ENCODE measurements at places on chromosomes 12 and 14.
A peak's percentile ranks its signal among the peaks of the same experiment; 100 is the strongest.

DNA sequence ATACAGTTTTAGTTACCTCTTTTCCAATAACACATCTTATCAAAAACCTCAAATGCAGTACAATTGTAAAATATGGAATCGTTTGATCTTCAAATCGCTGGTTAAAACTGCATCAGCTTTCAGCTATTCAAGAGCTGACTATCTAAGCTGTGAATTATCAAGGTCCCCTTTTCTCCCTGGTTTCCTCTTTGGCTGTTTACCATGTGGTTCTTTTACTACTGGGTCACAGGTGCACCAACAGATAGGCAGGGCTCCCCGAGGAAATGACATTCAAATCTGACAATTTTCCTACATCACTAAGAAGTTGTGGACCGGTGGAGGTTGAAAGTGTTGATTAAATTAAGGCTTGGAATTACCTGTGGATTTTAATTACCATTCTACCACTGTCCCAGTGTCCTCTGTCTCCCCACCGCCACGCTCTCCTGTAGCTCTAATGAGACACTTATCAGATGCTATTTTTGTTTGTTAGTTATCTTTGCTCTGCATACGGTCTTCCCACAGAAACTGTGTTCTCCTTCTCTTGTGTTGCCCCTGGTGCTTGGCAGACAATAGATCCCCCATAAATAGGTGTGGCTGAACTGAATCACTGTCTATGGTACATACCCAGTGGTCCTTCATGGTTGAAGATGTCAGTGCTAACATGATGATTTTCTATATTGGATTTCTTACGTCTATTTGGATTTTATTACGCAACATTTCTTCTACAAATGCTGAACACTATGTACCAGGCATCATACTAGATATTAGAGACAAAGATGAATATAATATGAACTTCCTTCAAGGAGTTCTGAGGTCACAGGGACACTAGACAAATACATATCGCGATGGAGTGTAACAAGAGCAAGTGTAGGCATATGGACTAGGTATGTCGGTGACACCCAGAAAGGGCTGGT lies 20.9 kb upstream of the PLXNC1 start:
- no peak for DNase-seq

DNA sequence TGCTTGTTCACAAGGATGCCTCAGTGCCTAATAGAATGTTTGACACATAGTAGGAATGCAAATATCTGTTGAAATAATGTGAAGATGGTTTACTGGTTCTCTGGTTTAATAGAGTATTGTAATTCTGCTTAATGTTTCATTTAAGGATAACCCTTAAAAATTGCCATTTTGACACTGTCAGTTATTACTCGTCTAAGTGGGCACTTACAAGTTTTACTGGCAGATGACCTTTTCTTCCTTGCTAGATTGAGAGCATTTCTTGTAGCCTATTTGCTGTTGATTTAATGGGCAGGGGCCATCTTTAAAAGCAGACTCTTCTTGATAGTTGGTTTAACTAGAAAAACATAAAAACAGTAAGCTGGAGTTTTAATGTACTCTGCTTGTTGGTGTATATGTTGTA lies 1.9 kb downstream of the TMEM263 start:
- DNase-seq = no peak

DNA sequence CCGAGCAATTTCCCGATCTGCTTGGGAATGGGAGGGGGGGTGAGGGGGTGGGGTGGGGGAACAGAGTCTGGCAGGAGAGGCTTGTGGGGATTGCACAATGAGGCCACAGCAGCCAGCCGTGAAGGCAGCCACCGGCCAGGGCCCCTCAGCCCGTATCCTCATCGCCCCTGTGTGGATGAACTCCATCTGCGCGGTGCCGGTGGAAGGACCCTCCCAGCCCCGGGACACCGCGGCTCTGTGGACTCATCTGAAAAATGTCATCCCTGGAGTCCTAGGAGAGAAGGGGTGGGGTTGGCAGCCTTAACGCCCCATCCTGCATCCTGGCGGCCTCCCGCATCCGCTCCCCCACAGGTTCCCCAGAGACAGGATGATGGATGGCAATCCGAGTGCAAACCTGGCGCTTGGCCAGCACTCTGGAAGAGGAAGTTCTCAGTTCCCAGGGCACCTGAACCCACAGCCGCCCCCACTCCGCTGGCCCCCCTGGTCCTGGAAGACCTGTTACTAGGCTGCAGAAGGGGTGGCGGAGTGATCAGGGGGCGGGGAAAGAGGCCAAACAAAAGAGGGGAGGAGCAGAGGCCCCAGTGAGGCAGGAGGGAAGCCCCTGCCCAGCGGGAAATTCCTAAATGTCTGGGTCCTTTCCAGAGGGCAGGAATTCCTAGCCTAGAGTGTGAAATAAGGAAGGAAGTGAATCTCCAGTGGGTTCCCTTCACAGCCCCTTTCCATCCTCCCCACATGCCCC lies 1.2 kb upstream of the TNFAIP2 start:
- DNase-seq = peak; percentile 78

DNA sequence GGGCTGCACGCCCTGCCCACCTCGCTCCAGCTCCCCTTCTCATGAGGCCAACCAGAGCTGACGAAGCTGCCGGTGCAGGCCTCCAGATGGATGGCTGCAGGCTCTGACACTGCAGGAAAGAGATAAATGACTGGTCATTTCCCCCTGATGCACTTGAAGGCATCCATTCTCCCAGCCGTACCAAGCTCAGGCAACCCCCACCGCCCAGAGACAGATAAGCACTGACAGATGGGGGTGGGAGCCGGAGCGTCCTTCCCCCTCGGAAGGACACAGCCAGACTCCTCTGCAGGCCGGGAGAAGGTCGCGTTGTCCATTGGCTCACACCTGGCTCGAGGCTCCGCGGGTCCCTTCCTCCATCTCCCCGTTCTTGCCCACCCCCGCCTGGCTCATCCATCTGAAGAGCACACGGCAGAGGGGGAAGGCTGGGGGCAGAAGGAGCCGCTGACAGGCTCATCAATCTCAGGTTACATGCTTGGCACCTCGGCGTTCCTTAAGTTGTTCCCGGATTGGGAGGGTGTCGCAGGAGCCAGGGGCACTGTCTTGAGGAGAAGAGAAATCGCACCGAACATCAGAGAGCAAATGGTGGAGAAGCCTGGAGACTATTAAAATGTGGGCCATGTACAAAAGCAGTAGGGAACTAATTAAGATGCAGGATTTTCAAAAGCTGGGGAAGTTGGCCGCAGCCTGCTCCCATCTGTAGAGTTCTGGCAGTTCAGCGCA lies 151.6 kb downstream of the DPF3 start:
- no peak for DNase-seq

GRCh38 chr14:65228436-65228835 lies 126.1 kb upstream of the MAX start:
- no peak for DNase-seq

DNA sequence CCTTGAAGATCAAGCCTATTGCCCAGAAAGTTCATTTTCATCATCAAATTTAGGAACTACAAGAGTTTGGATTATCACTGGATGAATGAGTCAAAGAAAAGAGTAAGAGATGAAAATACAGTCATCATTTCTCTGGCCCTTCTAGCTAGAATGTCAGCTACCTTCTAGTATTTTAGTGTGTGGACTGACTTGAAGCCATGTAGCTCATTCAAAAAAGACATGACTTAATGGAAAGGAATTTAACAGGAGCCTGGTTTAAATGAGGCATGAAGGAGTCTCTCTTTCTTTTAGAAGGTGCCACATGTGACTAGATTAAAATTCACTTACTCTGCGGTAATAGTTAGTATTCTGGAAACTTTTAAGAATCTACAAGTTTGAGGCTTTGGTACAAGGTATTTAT lies 7.1 kb downstream of the PTHLH start:
- DNase-seq = no peak

DNA sequence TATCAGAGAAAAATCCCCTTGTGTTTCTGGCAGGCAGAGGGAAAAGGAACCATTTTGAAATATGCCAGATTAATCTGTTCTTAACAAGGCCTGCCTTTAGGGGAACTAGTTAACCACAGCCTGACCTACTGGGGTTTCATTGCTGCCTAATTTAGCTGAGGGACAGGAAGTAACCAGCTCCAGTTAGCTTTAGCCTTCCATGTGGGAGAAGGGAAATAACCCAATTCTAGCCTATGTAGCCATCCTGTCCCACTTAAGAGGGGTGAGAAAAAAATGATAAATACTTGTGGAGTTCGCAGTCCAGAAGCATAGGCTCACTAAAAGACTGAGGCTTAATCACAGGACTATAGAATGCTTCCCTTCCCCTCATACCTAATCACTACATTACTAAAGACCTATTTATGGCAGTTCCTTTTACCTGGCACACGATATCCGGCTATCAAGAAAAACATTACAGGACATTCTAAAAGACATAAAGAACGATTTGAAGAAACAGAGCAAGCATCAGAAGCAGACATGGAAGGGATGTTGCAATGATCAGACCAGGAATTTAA lies 22.8 kb downstream of the COX8C start:
- no peak for DNase-seq

Measured in NCI-H1092 treated with DMSO at 0.1 percent for 48 hours (cell line).